Activated T-helper 1 cell treated with anti-CD3 and anti-CD28 coated beads, Interleukin-12 subunit alpha, Interleukin-12 subunit beta, Interleukin-2, Interleukin-4 antibody, amounts not matched to agents 30 ng/mL and 10 ng/mL and 1 ng/mL, durations not matched to agents 14 hours and 24 hours and 36 hours (primary cell): ENCODE measurements at places on chromosomes 6 and 20. TPM values are rescaled to one million over a fixed set of nuclear protein-coding genes. Genes with fewer than 3 reads are reported as not detected.

DNA sequence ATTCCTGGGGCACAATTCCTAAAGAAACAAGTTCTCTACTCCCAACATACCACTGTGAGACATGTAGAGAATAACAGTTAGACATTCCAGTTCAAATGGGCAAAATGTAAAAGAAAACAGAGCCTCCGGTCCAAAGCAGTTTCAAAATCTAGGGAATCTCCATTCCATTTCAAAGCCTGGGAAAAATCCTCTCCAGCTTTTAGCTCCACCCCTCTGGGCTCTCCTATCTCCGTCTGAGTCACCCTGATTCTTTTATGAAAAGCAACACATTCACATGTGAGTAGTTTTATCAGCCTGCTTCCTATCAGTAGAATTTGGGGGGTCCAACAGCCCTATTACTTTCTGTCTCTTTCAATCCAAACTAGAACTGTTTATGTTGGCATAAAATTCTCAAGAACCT lies 3.7 kb downstream of the CSNK2A1 start:
- no peak for DNase-seq

GRCh38 chr6:99602520-99603420 lies 3.9 kb upstream of the PRDM13 start:
- DNase-seq, result no peak

DNA sequence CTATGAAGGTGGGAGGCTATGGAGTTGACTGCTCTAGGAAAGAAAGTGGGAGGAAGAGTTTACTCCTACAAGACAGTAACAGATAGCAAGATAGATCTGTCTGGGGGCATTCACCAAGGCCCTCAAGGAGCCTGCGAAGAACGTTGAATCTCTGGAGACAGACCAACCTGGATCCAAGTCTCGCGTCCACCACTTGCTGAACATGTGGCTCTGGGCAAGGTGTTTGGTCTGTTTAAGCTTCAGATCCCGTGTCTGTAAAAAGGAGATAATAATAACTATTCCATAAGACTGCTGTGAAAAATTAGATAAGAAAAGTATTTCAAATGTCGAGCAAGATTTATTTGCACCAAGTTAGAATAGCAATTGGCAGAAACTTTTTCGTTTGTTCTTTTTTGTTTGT lies 8.1 kb upstream of the EEF1A1 start:
- no peak for DNase-seq

- DNase-seq, result no peak
Measured at GRCh38 chr6:158761746-158762145, 57.4 kb downstream of the EZR start.

DNA sequence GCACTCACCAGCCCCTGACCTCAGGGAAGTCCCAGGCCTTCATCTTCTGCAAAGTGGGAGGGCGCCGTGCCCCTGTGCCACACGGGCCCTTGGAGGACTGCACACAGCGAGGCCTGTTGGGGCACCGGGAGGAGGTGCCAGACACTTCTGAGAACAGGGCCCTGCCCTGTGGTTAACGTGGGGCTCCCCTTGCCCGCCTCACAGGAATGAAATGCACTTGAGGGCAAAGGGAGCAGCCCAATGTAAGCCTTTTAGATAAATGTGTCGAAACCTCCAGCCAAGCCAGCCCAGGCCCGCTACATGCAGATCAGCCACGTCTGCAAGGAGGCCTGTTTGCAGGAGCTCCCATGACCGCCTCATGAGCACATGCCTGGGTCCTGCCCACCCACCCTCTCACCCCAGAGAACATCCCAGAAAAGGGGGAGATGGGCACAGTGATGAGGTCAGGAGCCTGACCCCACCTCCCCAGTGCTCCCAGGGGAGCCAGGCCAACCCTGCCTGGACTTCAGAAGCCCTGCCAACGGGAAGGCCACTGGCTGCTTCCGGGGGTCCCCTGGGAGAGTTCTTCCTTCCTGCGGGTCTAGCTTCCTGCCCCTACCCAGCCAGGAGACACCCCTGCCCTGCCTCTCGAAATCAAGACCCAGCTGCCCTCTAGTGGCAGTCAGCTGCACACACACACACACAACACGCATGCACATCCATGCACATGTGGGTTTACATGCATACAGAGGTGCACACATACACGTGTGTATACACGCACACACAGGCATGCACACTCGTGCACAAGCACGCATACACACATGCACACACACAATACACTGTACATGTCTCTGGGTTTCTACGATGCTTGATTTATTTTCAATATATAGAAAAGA lies 178.7 kb downstream of the TAF4 start:
- DNase-seq, result no peak

DNA sequence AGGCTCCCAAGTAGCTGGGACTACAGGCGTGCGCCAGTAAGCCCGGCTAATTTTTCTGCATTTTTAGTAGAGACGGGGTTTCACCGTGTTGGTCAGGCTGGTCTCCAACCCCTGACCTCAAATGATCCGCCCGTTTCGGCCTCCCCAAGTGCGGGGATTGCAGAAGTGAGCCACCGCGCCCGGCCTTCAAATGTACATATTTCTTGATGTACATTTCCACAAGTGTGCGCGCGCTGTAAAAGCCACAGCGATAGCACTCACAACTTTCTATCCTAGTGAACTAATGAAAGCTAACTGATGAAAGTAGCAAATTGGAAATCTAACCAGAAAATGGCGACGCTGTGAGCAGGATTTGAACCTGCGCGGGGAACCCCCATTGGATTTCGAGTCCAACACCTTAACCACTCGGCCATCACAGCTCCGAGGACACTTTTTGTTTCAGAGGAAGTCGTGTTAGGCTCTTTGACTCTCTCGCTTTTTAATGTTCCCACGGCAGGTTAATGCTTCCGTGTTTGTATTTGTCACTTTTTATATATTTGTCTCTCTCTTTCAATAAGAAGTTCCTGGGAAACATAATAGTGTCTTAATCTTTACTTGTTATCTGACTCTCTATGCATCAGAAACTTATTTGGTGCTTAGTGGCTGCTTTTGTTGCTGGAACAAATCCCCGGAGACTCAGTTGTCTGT lies 199.4 kb upstream of the ZNF184 start:
- peak; percentile 29 for DNase-seq

- DNase-seq, result no peak
Measured at GRCh38 chr6:41372832-41373626, 37.6 kb downstream of the NCR2 start.

- DNase-seq, result no peak
Measured at GRCh38 chr6:9140172-9140571, 704.8 kb upstream of the SLC35B3 start.

GRCh38 chr20:39117491-39117890 lies 155.3 kb downstream of the DHX35 start:
- DNase-seq, result no peak

DNA sequence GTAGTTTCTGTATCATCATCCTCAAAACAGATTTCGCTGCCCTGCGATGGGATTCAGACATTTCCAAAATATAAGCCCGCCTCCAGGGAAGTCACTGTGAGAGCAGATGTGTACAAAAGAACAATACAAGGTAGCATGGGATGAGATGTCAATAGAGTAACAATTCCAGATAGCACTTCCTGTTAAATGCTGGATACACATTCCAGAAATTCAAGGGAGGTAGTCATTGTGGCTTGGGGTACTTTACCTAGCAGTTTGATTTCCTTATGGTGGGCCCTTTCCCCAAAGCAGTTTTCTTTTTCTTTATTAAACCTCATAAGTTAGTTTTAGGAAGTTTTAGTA lies 2.5 kb downstream of the RNF217 start:
- no peak for DNase-seq

DNA sequence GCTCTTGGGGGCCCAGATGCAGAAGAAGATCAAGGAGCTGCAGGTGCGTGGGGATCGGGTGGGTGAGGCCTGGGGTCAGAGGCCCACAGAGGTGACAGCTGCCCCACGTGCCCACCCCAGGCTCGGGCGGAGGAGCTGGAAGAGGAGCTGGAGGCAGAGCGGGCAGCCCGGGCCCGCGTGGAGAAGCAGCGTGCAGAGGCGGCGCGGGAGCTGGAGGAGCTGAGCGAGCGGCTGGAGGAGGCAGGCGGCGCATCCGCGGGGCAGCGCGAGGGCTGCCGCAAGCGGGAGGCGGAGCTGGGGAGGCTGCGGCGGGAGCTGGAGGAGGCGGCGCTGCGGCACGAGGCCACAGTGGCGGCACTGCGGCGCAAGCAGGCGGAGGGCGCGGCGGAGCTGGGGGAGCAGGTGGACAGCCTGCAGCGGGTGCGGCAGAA lies 41.5 kb downstream of the MYH7B start:
- no peak for DNase-seq

DNA sequence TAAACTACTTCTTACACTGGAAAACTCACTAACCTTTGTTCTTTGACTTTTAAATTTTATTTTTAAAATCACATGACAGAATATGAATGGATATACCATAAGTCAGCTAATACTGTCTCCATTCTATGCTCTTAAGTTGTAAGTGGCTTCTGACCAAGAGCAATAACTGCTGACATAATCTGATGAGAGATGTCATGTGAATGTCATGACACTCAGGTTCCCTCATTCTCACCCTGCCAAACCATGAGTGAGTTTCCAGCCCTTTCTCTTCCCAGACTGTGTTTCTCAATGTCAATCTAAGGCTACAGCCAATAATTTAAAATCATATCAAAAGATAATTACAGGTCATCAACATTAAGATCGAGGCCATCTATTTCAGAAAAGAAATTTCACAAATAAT lies 39.7 kb downstream of the KIF16B start:
- DNase-seq, result no peak

- no peak for DNase-seq
Measured at GRCh38 chr20:16290358-16290757, 282.9 kb downstream of the KIF16B start.

GRCh38 chr6:11426571-11426970 lies 111.0 kb upstream of the TMEM170B start:
- DNase-seq, result no peak

DNA sequence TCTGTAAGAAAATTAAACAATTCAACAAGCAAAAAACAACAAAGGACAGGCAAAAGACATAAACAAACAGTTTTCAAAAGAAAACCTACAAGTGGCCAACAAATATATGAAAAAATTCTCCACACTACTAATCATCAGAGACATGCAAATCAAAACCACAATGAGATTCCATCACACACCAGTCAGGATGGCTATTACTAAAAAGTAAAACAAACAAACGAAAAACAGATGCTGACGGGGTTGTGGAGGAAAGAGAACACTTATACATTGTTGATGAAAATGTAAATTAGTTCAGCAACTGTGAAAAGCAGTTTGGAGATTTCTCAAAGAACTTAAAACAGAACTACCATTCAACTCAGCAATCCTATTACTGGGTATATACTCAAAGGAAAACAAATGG lies 537.6 kb downstream of the HDGFL1 start:
- DNase-seq, result no peak

GRCh38 chr6:17985934-17986655 lies 1.3 kb downstream of the KIF13A start:
- no peak for DNase-seq

DNA sequence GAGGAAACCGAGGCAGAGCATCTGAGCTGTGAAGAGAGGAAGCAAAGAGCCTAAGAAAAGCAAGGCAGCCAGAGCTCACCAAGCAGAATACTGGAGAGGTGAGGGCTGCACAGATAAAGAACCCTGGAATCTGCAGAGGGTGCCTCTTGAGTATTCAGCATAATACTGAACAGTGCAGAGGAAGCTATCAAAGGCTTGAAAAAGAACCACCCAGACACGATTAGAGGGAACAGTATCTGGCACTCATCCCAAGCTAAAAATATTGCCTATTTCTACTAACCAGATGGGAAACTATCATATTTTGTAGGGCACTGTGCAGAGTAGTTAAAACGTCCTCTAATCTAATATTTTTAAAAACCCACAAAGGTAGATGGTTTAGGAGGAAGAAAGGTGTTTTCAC lies 41.8 kb upstream of the OPRM1 start:
- DNase-seq, result no peak

DNA sequence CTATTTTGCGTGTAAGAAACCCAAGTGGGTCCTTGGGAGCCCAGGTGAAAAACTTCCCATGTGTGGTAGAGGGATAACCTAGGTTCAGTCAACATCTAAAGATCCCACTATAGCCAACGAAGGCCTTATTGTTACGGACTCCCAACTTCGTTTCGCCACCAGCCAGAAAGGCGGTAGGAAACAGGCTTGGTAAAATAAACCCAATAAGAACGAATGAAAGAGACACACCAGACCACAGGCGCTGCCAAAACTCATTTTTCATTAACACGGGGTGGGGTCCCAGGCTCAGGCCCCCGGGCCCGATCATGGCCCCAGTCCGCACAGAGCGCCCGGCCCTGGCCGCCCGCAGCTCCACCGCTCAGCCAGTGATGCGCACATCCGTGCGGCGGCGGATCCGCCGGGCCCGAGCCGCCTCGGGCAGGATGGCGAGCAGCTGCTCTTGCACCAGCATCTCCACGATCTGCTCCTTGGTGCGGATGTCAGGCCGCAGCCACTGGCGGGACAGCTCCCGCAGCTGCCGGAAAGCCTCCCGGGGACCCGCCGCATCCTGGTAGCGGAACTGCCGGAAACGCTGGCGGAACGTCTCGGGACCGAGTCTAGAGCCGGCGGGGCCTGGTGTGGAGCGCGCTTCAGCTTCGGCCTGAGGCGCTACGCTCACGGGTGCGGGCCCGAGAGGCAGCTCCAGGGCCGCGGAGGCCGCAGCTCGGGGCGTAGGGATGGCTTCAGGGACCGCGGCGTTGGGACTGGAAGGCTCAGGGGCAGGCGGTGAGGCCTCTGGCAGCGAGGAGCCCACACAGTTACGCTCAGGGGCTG lies 709 bp downstream of the SCAND1 start:
- peak; percentile 69 for DNase-seq

GRCh38 chr20:59425572-59425971 lies 125.2 kb downstream of the EDN3 start:
- DNase-seq, result no peak

DNA sequence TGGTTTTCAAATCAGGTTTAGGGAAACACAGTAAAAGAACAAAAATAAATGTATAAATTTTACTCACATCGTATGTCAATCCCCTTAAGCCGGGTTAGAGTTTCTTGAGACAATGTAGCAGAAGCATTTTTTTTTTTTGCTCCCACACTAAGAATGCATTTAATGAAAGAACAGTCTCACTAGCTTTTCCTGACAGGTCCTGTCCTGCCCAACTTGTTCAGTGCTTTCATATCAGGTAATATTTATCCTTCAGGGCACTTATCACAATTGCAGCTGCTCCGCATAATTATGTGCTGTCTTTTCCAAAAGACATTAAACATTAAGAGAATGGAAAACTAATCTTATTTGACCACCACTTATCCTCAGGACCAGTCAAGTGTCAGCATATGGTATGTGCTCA lies 632.0 kb downstream of the HTR1B start:
- DNase-seq, result no peak

GRCh38 chr20:25444556-25444955 lies 37.1 kb downstream of the GINS1 start:
- DNase-seq, result no peak

GRCh38 chr20:53227523-53227922 lies 255.4 kb downstream of the TSHZ2 start:
- no peak for DNase-seq

- DNase-seq, result peak; percentile 19
Measured at GRCh38 chr20:45445805-45446562, 23.6 kb upstream of the WFDC2 start.

DSP gene
- not detected in 2 replicates for total RNA-seq

SNAI1 gene
- 3.5 and 3.9 TPM in 2 replicates for total RNA-seq

UBE2C gene
- 114 and 118 TPM in 2 replicates for total RNA-seq

ATAT1 gene
- 11.6 and 13.4 TPM in 2 replicates for total RNA-seq

MEP1A gene
- not detected in 2 replicates for total RNA-seq

FKBP1A gene
- 295 and 297 TPM in 2 replicates for total RNA-seq

FOXQ1 gene
- not detected in 2 replicates for total RNA-seq

ZNF165 gene
- 0.12 and 0.41 TPM in 2 replicates for total RNA-seq

ENPP3 gene
- 5.7 and 6.6 TPM in 2 replicates for total RNA-seq
